A172 (cell line): ENCODE measurements at places on chromosomes 5 and 9. TPM values are rescaled to one million over a fixed set of nuclear protein-coding genes. Genes with fewer than 3 reads are reported as not detected.

GRCh38 chr5:164090358-164090757 is 584.9 kb downstream of the MAT2B start:
- DNase-seq: no peak

- DNase-seq: no peak
Measured at GRCh38 chr5:172791726-172792445, 20.9 kb upstream of the DUSP1 start.

DNA sequence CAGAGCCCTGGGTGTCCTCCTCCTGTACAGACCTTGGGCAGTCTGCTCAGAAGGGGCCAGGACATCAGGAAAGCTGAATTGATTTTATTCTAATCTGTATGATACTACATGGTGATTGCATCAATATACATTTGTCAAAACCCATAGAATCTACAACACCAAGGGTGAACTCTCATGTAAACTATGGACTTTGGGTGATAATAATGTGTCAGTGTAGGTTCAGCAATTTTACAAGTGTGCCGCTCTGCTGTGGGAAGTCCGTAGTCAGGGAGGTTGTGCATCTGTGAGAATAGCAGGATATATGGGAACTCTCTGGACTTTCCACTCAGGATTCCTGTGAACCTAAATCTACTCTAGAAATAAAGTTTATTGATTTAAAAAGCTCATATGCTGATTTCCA is 155.3 kb upstream of the NFIL3 start:
- no peak for DNase-seq

LRRC19 gene
- total RNA-seq: not detected in 2 replicates

DNA sequence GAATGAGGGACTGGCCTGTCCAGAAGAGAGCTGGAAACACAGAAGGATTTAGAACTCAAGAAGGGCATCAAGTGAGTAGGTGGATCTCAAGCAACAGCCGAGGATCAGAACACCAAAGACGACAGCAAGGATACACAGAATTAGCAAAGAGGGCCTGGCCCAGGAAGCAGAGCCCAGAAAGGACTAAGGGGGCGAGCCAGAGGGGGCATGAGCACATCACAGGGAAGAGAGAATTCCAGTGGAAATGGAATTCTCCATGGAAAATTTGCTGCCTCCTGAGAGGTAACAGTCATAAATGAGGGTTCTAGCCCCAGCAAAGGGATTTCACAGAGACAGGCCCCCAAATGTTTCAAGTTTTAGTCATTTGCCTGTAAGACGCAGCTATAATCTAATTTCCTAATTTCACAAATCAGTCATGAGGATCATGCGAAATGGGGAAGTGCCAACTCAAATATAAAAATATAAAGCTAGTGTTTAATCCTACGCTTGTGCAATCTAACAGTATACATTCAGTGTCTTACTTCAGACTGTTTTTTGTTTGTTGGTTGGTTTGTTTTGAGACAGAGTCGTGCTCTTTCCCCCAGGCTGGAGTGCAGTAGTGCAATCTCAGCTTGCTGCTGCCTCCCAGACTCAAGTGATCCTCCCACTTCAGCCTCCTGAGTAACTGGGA is 46.7 kb downstream of the FNBP1 start:
- DNase-seq: no peak

DNA sequence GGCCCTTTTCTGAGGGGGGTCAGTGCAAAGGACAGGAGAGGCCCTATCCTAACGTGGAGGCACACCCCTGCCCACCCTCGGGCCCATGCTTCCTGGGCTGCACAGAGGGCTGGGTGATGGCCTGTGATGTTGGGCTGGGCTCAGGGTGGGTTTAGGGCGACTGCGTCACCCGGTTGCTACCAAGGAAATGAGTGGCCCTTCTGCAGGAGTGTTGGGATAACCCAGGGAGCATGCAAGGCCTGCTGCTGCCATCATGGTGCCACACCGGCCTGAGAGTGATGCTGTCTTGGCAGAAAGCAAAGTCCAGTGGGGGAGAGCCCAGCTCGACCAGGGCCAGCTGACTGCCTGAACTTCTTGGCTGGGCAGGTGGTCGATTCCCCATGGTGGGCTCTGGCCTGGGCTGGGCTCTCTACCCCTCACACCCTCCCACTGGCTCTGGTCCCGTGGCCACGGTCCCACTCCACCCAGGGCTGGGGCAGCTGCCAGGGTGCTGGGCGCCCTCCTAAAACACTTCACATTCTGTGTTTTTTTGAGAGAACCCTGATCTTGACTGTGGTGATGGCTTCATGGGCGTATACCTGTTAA is 21.5 kb upstream of the MRNIP start:
- DNase-seq: no peak

- DNase-seq: no peak
Measured at GRCh38 chr5:149195337-149195887, 54.1 kb downstream of the ABLIM3 start.

DNA sequence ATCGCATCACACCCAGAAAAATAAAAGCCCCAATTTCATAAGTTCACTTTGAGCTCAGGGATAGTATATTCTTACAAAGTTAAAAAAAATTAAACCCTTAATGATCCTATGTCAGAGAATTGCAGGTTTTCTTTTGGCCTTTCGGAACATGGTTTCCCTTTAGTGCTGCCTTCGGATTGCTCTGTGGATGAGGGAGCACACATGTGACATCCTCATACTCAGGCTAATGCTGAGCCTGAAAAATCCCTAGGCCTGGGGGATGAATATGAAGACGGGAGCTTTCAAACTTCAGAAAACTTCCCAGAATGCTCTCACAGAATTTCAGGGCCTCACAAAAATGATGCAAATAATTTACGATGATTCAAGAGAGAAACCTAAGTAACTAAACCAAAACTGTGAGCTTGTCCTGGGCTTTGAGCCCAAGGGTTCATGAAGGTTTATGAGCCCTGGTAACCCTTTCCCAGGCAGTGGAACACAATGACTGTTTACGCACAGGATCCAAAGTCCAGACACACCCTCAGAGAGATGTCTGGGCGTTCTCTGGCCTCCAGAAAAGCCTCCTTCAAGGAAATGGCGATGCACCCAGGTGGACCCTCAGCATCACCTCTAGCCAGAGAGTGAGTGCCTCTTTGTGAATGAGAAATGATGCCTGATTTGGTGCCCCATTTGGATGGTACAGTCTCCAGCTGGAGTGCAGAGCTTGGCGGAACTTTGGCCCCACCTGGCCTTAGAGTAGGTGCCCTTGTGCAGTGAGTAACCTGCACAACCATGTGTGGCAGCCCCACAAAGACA is 145.4 kb downstream of the ENTREP1 start:
- DNase-seq: no peak

GRCh38 chr5:170110403-170111087 is 4.8 kb downstream of the FOXI1 start:
- DNase-seq: no peak

IRX2 gene
- total RNA-seq: not detected in 2 replicates

DNA sequence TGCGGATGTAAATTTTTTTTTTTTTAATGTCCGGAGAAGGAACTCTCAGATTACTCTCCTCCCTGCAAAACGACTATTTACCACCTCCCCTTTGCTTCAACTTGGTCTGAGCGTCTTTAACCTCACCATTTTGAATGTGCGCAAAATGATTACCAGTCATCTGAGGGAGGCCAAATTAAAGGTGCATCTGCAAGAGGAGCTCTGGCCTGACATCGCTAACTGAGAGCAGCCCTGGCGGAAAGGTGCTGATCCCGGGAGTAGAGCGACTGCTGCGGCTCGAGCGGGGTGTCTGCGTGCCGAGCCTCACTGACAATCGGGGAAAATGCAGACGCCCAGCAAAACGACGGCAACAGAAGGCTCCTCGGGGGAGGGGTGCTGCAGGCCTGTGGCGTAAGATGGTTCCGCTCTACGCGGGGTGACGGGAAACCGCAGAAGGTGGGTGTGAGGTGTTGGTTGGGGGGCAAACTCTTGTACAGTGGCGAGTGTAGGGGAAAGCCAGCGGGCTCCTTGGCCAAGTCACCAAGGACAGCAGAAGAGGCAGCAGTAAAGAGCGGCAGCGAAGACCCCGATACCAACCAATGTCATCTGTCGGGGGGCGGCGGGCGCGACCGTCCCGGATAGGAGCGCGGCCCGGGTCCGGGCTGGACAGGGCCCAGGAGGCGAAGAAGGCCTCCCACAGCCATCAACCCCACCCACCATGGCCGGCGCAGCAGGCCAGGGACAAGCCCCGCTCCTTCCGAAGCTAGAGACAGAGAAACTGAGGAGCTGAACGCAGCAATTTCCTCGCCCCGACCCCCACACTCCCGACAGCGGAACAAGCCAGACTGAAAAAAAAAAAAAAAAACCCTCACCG is 557 bp downstream of the PJA2 start:
- peak; percentile 75 for DNase-seq

DNA sequence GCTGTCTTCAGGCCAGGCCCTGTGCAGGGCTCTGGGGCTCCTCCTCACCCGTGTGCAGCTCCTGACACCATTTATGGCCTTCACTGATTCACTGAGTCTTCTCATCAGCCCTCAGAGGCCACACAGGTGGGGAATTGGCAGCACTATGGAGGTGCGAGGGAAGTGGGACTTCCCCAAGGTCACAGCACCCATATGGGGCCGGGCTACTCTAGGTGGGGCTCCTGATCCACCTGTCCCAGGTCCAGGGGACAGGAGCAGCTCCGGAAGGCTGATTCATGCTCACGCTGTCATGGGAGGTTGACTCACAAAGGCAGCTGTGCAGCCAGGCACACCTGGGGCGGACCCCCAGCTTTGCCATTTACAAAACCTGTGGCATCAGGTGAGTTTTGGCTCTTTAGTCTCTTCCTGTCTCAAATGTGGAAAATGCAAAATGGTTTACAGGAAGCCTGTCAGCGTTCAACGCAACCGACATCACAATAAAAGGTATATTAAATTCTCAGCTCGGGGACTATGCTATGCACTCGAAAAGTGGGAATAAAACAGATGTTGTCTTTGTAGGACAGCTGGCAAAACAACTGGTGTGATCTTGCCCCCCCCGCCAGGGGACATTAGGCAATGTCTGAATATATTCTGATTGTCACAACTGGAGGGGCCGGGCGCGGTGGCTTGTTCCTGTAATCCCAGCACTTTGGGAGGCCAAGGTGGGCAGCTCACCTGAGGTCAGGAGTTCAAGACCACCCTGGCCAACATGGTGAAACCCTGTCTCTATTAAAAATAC is 15.0 kb downstream of the NAIF1 start:
- DNase-seq: no peak

DNA sequence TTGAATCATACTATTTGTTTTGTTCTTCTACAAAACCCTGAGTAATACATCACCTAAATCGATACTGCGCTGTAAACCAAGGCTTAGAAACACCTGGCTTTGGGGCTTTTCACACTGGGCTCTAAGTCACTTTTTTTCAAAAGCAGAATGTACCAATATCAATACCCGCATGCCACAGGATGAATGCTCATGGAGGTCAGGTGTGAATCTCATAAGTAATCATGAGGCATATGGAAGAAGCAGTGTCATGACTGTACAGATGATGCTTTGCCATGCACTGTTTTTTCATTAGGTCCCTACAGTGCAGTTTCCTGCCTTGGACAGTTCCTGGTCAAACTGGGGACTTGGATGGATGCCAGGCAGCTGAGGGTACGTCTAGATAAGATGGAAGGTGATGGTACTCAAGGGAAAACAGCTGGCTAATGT is 49.0 kb upstream of the ATG10 start:
- DNase-seq: no peak

FOXD4L5 gene
- total RNA-seq: not detected in 2 replicates

RAI14 gene
- total RNA-seq: 66.0 and 74.9 TPM in 2 replicates

DNA sequence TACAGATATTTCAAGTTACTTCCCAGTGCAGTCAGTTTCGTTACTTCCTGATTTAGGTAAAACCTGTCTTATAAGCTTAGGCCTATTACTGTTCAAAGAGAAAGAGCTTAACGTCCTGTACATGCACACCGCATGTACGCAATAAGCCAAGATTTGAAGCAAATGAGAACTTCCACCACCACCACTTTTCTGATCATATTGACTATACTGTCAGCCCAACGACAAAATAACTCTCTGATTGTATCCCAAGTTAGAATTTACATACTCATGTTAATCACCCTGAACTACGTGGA is 5.1 kb downstream of the NFIB start:
- DNase-seq: no peak

DNA sequence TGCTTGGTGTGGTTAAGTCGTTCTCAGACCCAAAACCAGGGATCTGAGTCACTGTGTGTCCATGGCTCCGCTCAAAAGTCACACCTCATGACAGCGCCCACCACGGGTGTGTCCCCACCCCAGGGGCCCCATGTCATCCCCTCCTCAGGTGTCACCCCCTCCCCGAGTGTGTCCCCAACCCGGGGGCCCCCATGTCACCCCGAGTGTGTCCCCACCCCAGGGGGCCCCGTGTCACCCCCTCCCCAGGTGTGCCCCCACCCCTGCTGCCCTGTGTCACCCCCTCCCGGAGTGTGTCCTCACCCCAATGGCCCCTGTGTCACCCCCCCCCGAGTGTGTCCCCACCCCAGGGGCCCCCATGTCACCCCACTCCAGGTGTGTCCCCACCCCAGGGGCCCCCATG is 5.1 kb downstream of the LRRC14B start:
- DNase-seq: no peak

- DNase-seq: no peak
Measured at GRCh38 chr5:159021901-159022556, 77.7 kb downstream of the EBF1 start.

DNA sequence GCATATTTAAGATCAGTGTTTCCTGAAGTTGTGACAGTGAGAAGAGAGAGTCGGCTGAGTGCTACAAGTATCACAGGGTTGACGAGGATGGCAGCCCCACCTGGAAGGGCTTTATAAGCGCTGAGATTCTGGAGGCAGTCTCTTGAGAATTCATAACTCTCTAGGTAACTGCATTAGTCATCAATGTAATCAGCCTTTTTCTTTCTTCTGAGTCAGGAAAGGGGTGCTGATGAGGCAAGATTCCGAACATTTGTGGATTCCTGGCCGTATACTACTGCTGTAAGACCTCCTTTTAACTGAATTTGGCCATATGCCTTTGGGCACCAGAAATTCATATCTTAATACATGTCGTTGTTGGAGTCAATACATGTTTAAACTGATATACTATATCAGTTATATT is 6.6 kb upstream of the RNF20 start:
- DNase-seq: peak; percentile 62

- DNase-seq: no peak
Measured at GRCh38 chr5:155260798-155261197, 247.2 kb downstream of the KIF4B start.

DNA sequence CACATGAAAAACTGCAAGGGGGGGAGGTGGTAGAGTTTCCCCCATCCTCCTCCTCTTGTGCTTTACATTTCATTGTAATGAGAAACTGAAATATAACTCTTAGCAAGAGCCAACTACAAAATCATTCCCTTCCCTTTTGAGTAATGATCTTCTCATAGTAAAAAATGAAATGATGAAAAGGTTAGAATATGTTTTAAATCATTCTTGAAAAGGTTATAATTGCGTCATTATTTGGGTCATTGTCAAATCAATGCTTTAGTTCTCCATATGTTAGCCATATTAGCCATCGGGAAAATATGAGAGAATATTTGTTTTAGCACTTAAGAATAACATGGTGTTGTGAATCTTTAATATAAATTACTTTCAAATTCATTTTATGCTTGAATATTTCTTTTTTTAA is 1185.0 kb upstream of the CDH18 start:
- DNase-seq: no peak

CMBL gene
- 9.3 and 12.5 TPM in 2 replicates for total RNA-seq

CA9 gene
- not detected in 2 replicates for total RNA-seq
